ENCODE measurements at places on chromosomes 7 and 10. TPM values are rescaled to one million over a fixed set of nuclear protein-coding genes. Genes with fewer than 3 reads are reported as not detected.

Gene HTR7
- total RNA-seq: 0.41 TPM

Gene ARL3
- total RNA-seq: 7.3 TPM

Gene DNMBP
- total RNA-seq: 23.8 TPM

Gene SGCE
- total RNA-seq: 266 TPM

Gene RHOBTB1
- total RNA-seq: 36.5 TPM

Gene BMPER
- 30.2 TPM for total RNA-seq

Gene PNLIP
- 1.8 TPM for total RNA-seq

Gene FOXK1
- total RNA-seq: 26.9 TPM

Gene VAX1
- total RNA-seq: not detected

Gene ADCY1
- 9.8 TPM for total RNA-seq

Gene TRIM50
- total RNA-seq: 0.31 TPM

Gene NUTM2A
- 2.1 TPM for total RNA-seq

Gene LMTK2
- total RNA-seq: 17.4 TPM

Gene PPP1R3C
- total RNA-seq: 540 TPM

Gene PNLIPRP1
- total RNA-seq: 0.31 TPM

Gene GHRHR
- total RNA-seq: not detected

Gene CH25H
- 0.21 TPM for total RNA-seq

Gene FAM24B
- total RNA-seq: 7.5 TPM

Gene RBM33
- 50.0 TPM for total RNA-seq

Gene GBX1
- not detected for total RNA-seq

Gene HPS1
- total RNA-seq: 12.0 TPM

Gene GNGT1
- not detected for total RNA-seq

Gene FOXI2
- not detected for total RNA-seq

Gene SRGN
- total RNA-seq: 49.6 TPM

Gene KMT2C
- total RNA-seq: 97.7 TPM

Gene NPC1L1
- not detected for total RNA-seq

Gene TRIM24
- total RNA-seq: 19.0 TPM

Gene PTF1A
- total RNA-seq: not detected

Gene SERPINE1
- total RNA-seq: 5.4 TPM

Gene CLRN3
- not detected for total RNA-seq

Gene TUBB8
- total RNA-seq: not detected

Gene EGFR
- 58.1 TPM for total RNA-seq

Gene TBX20
- total RNA-seq: not detected

Gene PARP12
- 31.5 TPM for total RNA-seq

Gene C10orf67
- 0.82 TPM for total RNA-seq

Gene TUBGCP2
- total RNA-seq: 47.7 TPM

Gene PPP1R9A
- total RNA-seq: 156 TPM

Gene LIPF
- not detected for total RNA-seq

Gene CDHR3
- total RNA-seq: 4.1 TPM

Gene PDGFA
- total RNA-seq: 50.6 TPM

Gene ZNF716
- not detected for total RNA-seq

Gene CTAGE8
- 0.51 TPM for total RNA-seq

Gene NKX2-3
- total RNA-seq: 6.2 TPM
